Breast epithelium (tissue), 4 donors: ENCODE measurements at places on chromosomes 13 and 19. TPM values are rescaled to one million over a fixed set of nuclear protein-coding genes. Genes with fewer than 3 reads are reported as not detected.

Gene OVOL3
- total RNA-seq, result not detected

Gene ALOX5AP
- total RNA-seq, result 47.4 TPM

Gene TMEM150B
- total RNA-seq, result 3.1 TPM

Gene ZNF285
- 3.6 TPM for total RNA-seq

Gene URAD
- total RNA-seq, result 0.32 TPM

Gene LIG4
- total RNA-seq, result 11.1 TPM

Gene ZNF616
- 7.2 TPM for total RNA-seq

Gene APOC4
- total RNA-seq, result not detected

Gene TARM1
- not detected for total RNA-seq

Gene CEACAM3
- not detected for total RNA-seq

Gene MUC16
- 0.66 TPM for total RNA-seq

Gene PNMA8B
- total RNA-seq, result 2.2 TPM

Gene DUXA
- total RNA-seq, result not detected

Gene SIPA1L3
- total RNA-seq, result 28.5 TPM

Gene ZSCAN5B
- total RNA-seq, result not detected

Gene HOMER3
- total RNA-seq, result 56.6 TPM

Gene MATK
- total RNA-seq, result 5.2 TPM
